ENCODE measurements at places on chromosomes 5 and 9. TPM values are rescaled to one million over a fixed set of nuclear protein-coding genes. Genes with fewer than 3 reads are reported as not detected.

GRCh38 chr9:6029604-6030274 lies 14.3 kb upstream of the RANBP6 start:
- DNase-seq = peak; percentile 18

DNA sequence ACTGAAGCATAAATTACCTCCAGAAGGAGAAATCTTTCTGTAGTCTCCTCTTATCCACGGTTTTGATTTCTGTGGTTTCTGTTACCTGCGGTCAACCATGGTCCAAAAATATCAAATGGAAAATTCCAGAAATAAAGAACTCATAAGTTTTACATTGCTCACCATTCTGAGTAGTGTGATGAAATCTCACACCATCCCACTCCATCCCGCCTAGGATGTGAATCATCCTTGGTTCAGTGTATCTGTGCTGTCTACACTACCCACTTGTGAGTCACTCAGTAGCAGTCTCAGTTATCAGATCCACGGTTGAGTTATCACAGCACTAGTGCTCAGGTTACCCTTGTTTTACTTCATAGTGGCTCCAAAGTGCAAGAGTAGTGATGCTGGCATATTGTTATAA lies 371.2 kb downstream of the NFIB start:
- DNase-seq = no peak

SLC36A3 gene
- 1.4 TPM for total RNA-seq

HAND1 gene
- total RNA-seq = 2.6 TPM

DNA sequence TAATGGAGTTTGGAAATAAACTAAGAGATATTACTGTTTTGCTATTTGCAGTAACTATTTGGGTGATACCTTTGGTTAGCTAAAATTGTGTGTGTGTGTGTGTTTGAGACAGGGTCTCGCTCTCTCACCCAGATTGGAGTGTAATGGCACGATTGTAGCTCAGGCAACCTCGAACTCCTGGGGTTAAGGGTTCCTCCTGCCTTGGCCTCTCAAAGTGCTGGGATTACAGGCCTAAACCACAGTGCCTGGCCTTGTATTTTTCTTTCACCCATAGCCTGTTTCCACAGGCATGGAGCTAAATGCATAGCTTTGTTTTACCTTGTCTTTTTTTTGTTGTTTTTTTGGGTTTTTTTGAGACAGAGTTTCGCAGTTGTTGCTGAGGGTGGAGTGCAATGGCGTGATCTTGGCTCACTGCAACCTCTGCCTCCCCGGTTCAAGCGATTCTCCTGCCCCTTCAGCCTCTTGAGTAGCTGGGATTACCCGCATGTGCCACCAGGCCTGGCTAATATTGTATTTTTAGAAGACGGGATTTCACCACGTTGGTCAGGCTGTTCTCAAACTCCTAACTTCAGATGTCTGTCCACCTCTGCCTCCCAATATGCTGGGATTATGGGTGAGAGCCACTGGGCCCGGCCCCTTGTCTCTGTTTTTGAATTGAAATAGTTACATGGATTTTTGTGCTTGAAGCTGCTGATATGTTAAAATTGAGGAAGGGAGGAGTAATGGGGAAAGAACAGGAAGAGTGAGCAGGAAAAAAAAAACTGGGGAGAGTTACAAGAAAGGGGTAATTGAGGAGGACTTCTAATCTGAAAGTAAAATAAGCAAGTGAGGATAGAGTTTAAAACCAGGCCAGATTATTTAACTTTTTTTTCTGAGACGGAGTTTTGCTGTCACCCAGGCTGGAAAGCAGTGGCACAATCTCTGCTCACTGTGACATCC lies 5.7 kb downstream of the GPBP1 start:
- no peak for DNase-seq

GRCh38 chr5:142059304-142059940 lies 46.6 kb upstream of the GNPDA1 start:
- no peak for DNase-seq

IFNK gene
- 2.4 TPM for total RNA-seq

DNA sequence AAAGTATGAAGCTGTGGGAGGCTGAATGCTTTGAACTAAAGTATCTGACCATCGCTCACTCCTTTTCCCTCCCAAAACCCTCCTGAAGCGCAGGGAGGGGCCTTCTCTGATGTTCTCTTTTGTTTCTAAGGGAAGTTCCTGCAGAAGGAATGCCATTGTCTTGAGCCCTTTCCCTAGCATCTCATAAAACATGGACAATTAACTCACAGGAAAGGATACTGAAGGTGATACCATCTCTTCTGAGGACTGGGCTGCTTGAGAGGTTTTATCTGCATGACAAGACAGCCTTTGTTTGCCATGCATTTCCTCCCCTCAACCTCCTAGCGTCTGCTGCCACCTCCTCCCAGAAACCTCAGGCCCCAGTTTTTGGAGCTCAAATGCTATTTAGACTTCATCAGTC lies 4.3 kb upstream of the RMND5B start:
- DNase-seq = no peak

DNA sequence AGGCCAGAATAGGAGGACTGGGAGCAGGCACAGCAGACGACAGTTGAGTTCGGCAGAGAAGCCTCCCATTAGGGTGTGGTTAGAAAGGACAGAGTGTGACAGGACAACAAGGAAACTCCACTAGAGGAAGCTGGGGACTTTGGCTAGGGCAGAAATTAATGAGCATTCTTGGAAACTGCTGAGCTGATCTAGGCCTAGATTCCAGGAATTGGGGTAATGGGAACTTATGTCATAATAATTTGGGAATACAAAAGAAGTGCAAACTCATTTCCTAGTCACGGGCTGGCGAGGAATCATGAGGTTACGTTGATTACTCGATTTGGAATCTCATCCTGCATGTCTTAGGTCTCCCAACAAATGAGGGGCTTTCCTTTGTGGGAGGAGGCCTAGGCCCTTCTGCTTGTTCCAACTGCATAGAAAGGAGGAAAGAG lies 144.6 kb upstream of the RPS23 start:
- peak; percentile 13 for DNase-seq

GRCh38 chr9:69460012-69460411 lies 135.0 kb downstream of the ENTREP1 start:
- no peak for DNase-seq

GLE1 gene
- 8.7 TPM for total RNA-seq
